ENCODE measurements at places on chromosomes 5 and 9.

DNA sequence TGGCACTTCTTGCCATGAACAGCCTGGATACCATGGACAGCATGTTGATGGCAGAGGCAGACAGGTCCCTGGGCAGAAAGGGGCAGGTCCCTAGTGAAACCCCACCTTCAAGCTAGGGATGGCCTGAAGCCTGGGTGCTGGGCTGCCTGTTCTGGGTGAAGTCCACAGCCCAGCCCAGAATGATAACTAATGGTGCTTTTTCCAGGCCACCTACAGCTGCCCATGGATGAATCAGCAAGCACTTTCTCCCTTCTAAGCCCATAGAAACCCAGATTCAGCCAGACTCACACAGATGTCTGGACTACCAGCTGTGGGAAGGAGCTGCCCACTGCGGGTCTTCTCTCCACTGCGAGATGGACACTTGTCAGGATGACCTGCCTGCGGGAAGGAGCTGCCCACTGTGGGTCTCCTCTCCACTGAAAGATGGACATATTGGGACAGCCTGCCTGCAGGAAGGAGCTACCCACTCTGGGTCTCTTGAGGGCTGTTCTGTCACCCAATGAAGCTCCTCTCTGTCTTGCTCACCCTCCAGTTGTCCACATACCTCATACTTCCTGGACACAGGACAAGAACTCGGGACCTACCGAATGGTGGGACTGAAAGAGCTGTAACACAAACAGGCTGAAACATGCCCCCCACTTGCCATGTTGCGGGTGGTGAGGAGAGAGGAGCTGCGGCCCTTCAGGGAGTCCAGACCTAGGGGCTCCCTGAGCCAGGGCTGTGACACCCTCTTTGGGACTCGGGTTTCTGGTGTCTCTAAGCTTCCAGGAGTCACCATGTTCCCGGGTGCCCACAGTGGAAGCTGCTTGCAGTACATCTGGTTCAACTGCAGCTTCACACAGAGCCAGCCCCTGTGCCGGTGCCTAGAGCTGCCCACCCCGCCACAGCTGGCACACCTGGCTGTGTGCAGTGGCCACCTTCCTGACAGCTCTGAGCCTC is 60.7 kb upstream of the SYNPO start:
- DNase-seq: no peak

DNA sequence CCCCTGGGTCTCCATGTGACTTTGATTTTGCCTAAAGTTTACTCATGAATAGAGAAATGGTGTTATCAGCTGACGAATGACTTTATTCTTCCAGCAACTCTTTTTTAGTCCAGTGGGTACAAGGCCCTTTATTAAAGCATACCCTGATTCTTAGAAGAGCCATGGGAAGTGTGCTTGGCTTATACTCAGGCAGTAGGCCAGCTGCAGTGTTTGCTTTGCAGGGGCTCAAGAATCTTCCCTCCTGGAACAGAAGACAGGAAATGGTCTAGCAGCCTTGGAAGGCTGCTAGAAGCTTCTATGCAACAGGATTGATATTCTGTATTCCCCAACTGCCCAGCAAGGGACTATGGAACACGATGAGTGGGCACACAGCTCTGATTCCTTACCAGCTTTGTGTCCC is 73.4 kb upstream of the PLPP6 start:
- DNase-seq: no peak

- no peak for DNase-seq
These were observed 233.5 kb upstream of the GAS1 start for GRCh38 chr9:87180841-87181240.

- DNase-seq: peak; percentile 25
These were observed 715 bp downstream of the RC3H2 start for GRCh38 chr9:122904466-122904822.

GRCh38 chr5:179858586-179859427 is at the start of gene MRNIP:
Gene MRNIP (minus strand): TSS chr5:179858817. CDS start chr5:179858796, 21 bp downstream.
- DNase-seq: peak; percentile 94

DNA sequence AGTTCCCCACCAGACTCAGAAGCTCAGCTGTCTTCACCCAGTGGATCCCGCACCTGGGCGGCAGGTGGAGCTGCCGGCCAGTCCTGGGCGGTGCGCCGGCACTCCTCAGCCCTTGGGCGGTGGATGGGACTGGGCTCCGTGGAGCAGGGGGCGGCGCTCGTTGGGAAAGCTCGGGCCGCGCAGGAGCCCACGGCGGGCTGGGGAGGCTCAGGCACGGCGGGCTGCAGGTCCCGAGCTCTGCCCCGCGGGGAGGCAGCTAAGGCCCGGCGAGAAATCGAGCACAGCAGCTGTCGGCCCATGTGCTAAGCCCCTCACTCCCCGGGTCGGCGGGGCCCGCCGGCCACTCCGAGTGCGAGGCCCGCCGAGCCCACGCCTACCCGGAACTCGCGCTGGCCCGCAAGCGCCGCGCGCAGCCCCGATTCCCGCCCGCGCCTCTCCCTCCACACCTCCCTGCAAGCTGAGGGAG is 560.0 kb downstream of the BRINP1 start:
- no peak for DNase-seq

DNA sequence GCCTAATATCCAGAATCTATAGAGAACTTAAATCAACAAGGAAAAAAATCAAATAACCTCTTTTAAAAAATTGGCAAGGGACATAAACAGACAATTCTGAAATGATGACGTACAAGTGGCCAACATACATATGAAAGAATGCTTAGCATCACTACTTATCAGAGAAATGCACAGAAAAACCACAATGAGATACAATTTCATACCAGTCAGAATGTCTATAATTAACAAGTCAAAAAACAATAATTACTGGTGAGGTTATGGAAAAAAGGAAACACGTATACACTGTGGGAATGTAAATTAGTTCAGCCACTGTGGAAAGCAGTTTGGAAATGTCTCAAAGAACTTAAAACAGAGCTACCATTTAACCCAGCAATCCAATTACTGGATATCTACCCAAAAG is 1192.0 kb downstream of the CDH12 start:
- no peak for DNase-seq

DNA sequence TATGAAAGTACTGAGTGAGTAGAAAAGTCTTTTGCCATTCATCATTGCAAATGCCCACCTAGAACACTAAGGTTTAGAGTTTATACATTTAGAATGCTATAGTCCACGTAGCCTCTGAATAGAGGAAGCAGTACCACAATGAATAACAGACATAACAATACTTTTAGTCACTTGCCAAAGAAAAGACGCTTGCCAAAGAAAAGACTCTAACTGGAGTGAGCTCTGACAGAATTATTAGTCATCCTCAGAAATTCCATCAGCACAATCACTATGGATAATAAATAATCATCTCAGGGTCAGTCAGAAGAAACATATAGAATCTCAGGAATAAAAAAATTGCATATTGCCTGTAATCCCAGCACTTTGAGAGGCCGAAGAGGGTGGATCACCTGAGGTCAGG is 168.5 kb upstream of the TARS1 start:
- DNase-seq: no peak

DNA sequence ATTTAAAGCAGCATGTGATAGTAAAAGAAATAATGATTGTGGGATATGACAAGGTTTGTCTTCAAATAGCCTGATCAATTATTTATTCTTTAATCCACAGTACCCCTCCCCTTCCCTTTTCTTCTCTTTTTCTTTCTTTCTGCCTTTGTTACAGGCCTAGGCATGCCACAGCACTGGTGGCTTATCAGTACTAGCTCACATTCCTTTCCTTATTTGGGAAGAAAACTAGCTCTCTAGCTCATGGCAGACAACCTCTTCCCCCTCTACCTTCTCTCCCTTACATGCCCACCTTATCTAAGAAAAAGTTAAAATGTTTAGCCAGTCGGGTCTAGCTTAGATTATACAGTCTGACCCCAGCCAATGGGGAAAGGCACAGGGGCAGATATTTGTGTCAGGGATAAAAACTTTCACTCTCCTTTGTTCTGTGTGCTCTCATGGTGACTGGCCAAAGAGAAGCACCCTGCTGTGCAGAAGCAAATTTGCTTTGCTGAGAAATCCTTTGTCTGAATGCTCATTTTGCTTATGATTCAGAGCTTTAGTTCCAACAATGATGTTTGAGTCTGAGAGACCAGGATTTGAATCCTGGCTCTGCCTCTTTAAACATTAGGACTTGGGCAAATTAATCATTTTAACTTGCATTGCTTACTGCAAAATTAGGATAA is 75.8 kb upstream of the CDH12 start:
- no peak for DNase-seq

- no peak for DNase-seq
These were observed 458.8 kb downstream of the ICE1 start for GRCh38 chr5:5881294-5881693.

DNA sequence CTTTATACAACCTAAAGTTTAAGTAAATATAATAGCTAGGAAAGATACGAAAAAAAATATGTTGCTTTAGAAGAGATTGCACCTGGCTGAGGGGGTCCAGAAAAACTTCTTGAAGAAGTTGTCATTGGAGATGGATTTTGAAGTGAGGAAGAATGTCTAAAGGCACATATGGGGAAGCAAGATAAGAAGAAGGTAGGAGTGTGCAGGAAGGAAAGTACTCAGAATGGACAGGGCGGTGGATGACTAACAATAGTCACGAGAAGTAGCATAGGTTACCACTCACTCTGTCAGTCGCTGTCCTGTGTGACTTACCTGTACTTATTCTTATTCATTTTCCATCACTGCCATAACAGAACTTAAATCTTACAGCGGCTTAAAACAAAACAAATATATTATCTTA is 251.6 kb downstream of the GRIA1 start:
- DNase-seq: no peak

DNA sequence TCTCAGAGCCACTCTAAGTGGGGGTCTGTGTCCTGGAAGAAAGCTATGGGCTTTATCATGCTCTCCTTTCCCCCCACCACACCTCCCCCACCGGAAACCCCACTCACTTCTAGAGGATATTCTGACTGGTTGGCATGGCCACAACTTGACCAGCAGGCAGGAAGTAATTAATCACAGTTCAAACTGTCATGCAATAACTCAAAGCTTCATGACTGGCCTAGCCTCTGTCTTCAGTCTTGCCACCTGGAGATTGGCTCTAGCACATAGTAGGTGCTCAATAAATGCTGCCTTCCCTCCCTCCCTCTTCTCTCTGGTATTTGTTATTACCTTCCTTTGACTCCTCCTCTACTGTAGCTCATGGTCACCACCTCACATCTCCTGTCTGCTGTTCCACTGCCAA is 124.7 kb downstream of the GABBR2 start:
- no peak for DNase-seq

DNA sequence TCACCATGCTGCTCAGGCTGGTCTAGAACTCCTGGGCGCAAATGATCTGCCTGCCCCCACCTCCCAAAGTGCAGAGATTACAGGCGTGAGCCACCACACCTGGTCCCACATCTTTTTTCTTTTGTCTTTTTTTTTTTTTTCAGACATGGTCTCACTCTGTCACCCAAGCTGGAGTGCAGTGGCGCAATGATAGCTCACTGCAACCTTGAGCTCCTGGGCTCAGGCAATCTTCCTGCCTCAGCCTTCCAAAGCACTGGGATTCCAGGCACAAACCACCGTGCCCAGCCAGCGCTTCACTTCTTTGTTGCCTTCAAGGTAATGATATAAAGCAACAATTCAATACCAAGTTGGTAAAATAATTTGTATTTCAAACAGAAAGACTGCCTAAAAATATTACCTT is 78.8 kb downstream of the USP20 start:
- DNase-seq: no peak

DNA sequence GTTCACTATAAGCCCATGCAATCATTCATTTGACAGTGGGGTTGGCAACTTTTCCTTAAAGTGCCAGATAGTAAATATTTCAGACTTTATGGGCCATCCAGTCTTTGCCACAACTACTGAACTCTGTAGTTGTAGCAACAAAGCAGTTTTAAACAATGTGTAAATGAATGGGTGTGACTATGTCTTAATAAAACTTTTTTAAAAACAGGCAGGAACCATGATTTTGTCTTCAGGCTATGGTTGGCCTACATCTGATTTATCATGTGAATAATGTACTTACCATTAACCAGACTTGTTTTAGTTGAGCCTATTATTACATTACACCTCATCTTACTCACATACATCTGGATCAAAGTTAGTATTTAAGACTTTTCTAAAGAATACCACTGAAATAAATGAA is 361.6 kb downstream of the GABRG2 start:
- no peak for DNase-seq

DNA sequence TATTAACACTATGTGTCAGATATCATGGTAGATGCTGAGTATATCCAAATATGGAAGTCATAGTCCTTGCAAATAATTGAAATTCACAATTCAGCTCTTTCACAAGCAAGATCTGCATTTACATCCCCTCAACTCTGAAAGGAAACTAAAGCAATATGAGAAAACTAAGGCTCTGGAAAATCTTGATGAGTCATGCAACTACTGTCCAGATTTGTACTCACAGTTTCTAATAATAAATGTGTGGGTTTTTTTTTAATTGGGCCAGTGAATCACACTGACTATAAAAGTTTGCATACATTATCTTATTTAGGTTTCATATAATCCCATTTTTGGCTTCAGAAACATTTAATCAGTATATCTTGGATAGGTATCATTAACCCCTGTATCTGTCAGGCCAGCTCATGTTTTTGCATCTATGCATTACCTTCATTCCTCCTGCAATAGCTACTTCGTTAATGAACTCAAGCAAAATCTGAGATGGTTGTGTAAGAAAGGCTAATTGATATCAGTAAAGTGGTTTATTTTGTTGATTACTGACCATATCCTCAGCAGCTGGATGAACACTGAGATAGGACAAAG is 58.7 kb upstream of the PRR16 start:
- no peak for DNase-seq

- DNase-seq: no peak
These were observed 107.4 kb downstream of the GLIS3 start for GRCh38 chr9:4192450-4192849.

DNA sequence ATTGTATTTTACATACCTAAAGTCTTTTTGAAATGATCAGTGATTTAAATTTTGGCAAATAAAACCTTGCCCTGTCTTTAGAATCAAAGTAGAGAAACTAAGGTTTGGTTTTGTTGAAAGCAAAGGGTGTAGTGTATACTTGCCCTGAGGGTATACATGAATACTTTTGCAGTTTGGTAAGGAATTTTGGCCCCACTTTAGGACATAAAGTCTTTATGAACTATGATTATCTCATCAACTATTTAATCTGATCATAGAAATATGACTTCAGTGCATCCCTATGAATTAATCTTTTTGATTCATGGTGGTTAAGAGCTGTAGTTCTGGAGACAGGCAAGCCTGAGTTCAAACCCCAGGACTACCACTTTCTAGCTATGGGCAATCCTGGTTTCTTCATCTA is 17.7 kb downstream of the RAD1 start:
- no peak for DNase-seq

DNA sequence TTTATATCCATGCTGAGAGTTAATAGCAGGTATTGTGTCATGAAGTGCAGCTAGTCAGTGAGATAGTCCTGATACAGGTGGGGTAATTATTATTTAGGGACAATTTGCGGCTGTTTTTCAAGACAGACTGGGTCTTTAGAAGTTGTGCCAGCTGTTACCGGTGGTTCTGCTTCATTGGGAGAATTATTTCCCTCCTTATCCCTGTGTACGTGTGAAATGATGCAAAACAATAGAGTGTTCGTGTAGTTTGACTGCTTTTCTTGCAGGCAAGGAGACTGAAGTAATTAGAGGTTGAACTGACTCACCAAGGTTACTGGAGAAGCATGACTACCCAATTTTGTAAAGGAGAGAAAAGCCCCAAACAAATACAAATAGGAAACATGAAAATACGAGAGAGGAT is 101.7 kb downstream of the ARRDC3 start:
- DNase-seq: peak; percentile 55

Data from DMS79 treated with DMSO at 0.1 percent for 48 hours (cell line).